ENCODE measurements at places on chromosomes 6 and 20. TPM values are rescaled to one million over a fixed set of nuclear protein-coding genes. Genes with fewer than 3 reads are reported as not detected.

GRCh38 chr20:35636095-35636494 is 20.5 kb downstream of the SPAG4 start:
- no peak overlapping the region for H3K4me3 ChIP-seq
- no peak overlapping the region for H3K27ac ChIP-seq
- peaks cover 2% of the 10 kb centered on the region for H3K36me3 ChIP-seq
- no peaks in the 10 kb centered on the region for H3K4me1 ChIP-seq

GRCh38 chr6:146666909-146667308 is 68.1 kb downstream of the ADGB start:
- H3K4me3 ChIP-seq = no peak overlapping the region
- H3K27ac ChIP-seq = no peak overlapping the region
- no peaks in the 10 kb centered on the region for H3K27me3 ChIP-seq
- no peaks in the 10 kb centered on the region for H3K36me3 ChIP-seq

- no peaks in the 10 kb centered on the region for H3K4me1 ChIP-seq
- DNase-seq = no peak
- peaks cover 13% of the 10 kb centered on the region for H3K27me3 ChIP-seq
- H3K27ac ChIP-seq = no peak overlapping the region
- no peaks in the 10 kb centered on the region for H3K36me3 ChIP-seq
Measured at GRCh38 chr20:35240083-35240810, 13.8 kb downstream of the MMP24 start.

DNA sequence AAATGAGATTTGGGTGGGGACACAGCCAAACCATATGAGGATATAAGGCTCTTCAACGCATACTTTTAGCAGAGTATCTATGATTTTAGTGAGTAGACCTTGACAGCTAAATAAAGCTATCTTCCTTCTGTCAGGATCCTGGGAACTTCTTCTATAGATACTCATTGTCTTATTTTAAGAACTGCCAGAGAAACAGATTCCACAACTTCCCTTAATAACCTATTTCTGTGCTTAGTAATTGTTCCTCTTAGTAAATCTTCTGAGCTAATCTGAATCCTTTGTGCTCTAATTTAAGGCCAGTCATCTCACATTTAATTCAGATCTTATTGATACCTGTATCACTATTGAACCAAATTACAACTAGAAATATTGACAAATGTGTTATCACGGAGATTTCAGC is 64.0 kb upstream of the CEP85L start:
- no peak for DNase-seq
- peaks cover 3% of the 10 kb centered on the region for H3K4me1 ChIP-seq
- no peaks in the 10 kb centered on the region for H3K36me3 ChIP-seq
- H3K27ac ChIP-seq = no peak overlapping the region
- H3K27me3 ChIP-seq = no peaks in the 10 kb centered on the region

DNA sequence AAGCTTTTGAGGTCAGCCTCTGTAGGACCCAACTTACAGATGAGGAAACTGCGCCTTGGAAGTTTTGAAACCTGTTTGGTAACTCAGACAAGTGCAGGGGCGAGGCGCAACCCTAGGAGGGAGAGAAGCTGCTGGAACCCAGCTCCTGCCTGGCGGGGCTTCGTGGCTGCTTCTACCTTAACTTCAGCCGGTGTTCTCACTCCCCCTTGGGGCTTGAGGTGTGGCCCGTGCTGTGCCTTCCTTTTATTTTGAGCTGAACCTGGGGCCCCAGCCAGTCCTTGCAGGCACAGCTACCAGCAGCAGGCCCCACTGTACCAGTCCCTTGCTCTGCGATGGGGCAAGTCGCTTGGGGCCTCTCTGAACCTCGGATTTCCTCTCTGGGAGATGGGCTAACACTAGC is 12.0 kb downstream of the RBM38 start:
- no peak for DNase-seq
- H3K27ac ChIP-seq = no peak overlapping the region
- no peak overlapping the region for H3K4me3 ChIP-seq

SIRPG gene
- total RNA-seq = not detected

ATP9A gene
- total RNA-seq = 53.7 TPM

DNA sequence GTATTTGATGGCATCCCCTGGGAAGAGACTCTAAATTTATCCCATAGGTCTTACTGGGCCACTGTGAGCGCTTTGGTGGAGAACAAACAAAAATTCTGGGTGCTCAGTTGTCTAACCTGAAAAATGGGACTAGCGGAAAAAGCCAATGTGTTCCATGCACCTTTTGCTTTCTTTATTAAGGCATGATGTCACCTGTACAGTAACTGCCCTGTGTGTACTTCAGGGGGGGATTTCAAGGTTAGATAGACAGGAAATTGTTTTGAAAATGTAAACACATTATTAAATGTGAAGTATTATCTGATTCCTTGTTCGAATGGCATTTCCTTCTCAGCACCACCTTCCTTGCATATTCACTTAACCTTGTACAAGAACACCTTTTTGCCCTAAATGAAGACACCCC is 1.2 kb upstream of the EDN1 start:
- H3K4me3 ChIP-seq = no peak overlapping the region
- H3K27me3 ChIP-seq = no peaks in the 10 kb centered on the region
- no peak overlapping the region for H3K27ac ChIP-seq
- H3K4me1 ChIP-seq = peaks cover 3% of the 10 kb centered on the region
- no peak for DNase-seq

MCCD1 gene
- not detected for total RNA-seq

DNA sequence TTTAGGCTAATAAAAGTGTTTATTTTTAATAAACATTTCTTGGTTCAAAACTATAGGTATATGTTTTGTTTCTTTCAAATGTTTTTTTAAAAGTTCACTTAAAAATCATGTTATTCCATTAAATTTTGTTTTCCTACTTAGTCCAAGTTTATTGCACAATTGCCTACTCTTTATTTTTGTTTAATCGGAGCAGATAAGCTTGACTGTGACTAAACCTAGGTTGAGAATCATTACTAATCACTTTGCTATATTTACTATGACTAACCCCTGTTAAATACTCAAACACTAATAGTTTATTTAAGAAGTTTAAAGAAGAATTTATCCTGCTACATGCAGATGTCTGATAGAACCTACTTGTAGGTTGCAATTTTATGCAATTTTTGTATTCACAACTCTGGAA is 18.8 kb downstream of the MAP3K4 start:
- H3K4me1 ChIP-seq = peaks cover 10% of the 10 kb centered on the region
- no peak overlapping the region for H3K27ac ChIP-seq
- no peak overlapping the region for H3K4me3 ChIP-seq
- DNase-seq = peak; percentile 84
